SHP77 treated with DMSO at 0.1 percent for 48 hours (cell line): ENCODE measurements at places on chromosomes 4 and X.

GRCh38 chr4:40349561-40350198 lies 14.5 kb downstream of the CHRNA9 start:
- no peak for DNase-seq

GRCh38 chr4:86500527-86500926 lies 93.6 kb upstream of the PTPN13 start:
- no peak for DNase-seq

- no peak for DNase-seq
Observed at GRCh38 chrX:118152721-118153120, 36.1 kb upstream of the KLHL13 start.

- DNase-seq, result no peak
Observed at GRCh38 chrX:18714910-18715309, 7.5 kb downstream of the PPEF1 start.

DNA sequence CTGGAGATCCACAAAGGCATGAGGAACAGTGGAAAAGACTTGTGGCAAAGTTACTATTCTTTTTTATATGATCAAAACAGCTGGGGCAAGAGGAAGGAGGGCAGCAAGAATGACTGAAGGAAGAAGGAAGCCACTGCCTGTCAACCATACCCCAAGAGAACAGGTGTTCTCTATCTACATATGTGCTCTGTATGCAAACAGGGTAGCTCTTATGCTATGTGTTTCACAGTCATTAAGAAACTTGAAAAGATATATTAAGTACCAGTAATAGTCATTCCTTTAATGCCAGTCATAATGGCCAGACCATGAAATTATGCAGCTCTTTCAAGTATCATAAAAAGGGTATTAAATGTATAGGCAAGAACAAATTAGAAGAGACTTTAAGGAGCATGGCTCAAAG lies 363.9 kb downstream of the KLHL13 start:
- no peak for DNase-seq

DNA sequence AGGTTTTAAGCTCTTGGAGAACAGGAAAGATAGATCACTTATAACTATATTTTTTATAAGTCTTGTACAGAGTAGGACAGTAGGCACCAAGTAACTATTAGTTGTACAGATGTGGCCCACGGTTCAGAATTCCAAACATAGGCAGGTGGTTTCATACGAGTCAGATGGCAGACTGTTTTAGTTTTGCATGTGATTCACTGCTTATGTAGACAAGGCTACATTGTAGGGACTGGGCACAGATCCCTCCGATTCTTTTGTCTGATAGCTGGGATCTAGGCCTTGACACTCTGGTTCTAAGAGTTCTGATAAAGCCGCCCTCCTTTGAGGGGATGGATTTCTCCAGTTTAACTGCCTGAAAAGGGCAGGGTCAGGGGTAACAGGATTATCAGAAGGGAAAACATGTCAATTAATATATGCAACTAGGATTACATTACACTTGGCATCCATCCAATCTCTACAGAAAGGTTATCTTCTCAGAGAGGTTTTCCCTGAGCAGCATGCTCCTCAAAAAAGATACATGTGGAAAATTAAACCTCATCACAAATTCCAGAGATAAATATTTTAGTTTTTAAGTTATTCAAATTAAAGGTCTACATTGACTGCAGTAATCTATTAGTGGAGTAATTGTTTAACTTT lies 87.8 kb downstream of the SPRY1 start:
- DNase-seq, result no peak

DNA sequence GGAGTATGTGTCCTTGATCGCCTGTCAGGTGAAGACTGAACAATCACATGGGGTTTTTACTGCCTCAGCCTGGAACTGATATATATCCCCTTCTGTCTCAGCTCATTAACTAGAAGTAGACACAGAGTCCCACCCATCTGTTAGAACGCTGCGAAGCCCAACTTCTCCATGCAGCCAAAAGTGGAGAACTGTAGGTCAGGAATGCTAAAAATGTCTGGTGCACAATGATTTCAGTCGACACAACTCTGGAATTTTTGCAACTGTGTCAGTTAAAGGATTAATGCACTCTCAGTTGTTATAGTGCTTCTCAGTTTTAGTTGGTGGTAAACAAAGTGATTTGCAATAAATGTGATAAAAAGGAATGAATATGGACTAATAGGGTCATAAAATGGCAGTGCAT lies 287.2 kb downstream of the INPP4B start:
- DNase-seq, result no peak
